ENCODE measurements at places on chromosomes 3 and 15. TPM values are rescaled to one million over a fixed set of nuclear protein-coding genes. Genes with fewer than 3 reads are reported as not detected.

GRCh38 chr3:10693457-10693856 lies 122.6 kb upstream of the SLC6A11 start:
- DNase-seq, result no peak

GRCh38 chr3:133464573-133464972 lies 64.7 kb downstream of the BFSP2 start:
- DNase-seq, result no peak

DNA sequence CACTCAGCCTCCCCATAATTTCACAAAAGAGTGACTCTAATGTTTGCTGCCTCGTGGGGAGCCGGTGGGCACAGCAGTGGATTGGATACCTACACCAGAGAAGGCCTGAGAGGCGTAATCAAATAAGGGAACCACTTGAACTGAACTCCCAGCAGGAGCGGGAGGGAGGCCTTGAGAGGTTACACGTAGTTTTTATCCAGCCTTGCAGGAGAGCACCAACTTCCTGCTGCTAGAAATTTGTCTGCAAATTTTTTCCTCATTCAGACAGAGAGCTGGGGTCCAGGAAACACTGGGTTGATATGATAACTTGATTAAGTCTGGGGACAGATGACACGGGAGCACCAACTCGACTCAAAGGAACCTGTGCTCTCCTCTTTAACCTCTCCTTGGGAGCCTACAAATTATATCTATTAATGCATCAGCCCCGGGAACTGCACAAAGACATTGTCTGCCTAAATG lies 69.8 kb downstream of the HES1 start:
- no peak for DNase-seq

DNA sequence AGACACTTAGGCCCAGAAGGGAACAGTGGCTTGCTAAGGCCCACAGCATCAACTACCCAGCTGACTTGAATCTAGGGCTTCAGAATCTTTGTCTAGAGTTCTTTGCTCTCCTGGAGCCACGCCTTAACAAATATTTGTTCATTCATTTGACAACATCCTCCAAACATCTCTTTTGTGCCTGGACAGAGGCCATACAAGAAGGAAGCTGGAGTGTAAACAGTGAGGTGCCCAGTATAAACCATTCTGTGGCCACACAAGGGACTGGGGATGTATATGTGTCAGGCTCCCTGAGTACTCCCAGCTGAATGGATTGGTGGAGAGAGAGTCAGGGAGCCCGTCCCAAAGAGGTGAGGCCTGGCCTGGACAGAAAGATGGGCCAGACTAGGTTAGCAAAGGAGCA lies 3.4 kb downstream of the CIB2 start:
- DNase-seq, result no peak

The MYH15 gene
- not detected for total RNA-seq

The STARD5 gene
- total RNA-seq, result 5.0 TPM

GRCh38 chr15:38551720-38552648 lies 12.6 kb downstream of the RASGRP1 start:
- DNase-seq, result no peak

The ZNF385D gene
- total RNA-seq, result not detected

GRCh38 chr3:73207946-73208440 lies 146.5 kb downstream of the EBLN2 start:
- no peak for DNase-seq

DNA sequence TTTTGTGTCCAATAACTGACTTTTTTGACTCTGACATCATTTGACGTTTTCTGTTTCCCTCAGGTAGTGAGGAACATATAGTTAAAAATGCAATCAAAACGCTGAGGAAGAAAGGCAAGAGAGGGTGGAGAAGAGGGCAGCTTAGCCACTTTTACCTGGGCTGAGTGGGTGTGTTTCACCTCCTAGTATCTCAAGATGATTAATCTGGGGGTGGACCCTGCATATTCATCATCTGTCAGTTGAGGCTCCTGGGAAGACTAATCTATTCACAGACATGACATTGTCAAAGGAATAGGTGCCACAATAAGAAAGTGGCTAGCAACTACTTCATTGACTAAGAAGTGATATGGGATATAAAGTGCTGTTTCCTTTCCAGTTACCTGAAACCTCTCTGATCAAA lies 331.5 kb upstream of the RARB start:
- no peak for DNase-seq

The ARHGEF3 gene
- total RNA-seq, result 120 TPM

The SLC12A1 gene
- total RNA-seq, result not detected

The THBS1 gene
- 7.6 TPM for total RNA-seq

DNA sequence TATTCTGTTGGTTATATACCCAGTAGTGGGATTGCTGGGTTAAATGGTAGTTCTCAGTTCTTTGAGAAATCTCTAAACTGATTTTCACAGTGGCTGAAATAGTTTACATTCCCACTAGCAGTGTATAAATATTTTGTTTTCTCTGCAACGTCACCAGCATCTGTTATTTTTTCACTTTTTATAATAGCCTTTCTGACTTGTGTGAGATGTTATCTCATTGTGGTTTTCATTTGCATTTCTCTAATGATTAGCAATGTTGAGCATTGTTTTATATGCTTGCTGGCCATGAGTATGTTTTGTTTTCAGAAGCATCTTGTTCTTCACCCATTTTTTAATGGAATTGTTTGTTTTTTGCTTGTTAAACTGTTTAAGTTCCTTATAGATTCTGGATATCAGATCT lies 612.7 kb upstream of the SGO1 start:
- no peak for DNase-seq

The SLC28A2 gene
- total RNA-seq, result not detected

- no peak for DNase-seq
Observed at GRCh38 chr3:48016301-48016973, at the start of gene MAP4. Gene MAP4, minus strand, starts transcription at chr3:48016416. Its CDS starts 17,556 bp downstream, at chr3:47998860.

- no peak for DNase-seq
Observed at GRCh38 chr15:82739086-82739485, 29.4 kb upstream of the AP3B2 start.

DNA sequence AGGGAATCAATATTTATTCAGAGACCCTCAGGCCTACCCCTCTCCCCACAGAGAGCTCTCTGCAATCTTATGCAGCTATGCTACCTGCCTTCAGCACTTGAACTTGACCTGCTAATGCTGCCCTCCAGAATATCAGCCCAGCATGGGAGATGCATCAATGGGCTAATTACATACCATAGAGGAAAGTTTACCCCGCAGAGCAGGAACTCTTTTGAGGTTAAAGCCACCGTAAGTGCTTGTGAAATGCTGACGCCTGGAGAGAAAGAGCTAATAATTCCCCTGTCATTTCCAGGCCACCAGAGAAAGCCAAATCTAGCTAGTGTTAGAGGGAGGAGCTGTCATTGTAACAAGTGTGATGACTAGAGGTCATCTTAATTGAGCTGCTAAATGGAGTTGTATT lies 127.5 kb downstream of the CHST2 start:
- DNase-seq, result no peak

DNA sequence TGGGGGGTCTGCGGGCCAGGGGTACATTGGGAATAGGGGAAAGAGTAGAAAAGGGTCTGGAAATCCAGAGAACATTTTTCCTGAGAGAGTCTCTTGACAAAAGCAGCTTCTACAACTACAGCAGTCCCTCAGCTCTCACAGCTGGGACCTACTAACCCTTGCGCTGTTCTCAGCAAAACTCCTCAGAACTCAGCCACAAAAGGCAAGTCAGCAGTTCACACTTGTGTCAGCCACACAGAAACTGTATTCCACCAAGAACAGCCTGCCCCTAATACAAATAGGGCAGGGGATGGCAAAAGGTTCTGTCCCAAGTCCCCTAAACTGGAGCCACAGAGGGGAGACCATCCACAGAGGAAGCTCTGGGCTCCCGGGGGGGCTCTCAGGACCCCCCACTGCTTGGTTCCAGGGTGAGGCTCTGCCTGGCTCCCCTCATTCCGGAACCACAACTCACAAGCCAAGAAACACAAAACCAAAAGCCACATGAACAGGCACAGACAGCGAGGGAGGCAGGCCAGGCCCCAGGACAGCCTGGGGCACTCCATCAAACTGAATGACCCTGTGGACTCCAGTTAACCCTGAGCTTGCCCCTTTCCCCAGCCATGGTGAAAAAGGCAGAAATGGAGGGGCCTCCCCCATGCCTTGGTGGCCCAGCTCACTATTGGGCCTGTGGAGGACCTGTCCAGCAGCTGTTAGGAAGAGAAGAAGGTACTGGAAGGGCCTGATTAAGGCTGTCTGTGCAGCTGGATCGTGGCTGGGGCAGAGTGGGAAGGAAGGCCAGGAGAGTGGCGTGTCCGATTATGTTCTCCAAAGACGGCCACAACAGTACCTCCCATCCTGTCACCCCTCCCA lies 162.0 kb downstream of the CHSY1 start:
- no peak for DNase-seq

DNA sequence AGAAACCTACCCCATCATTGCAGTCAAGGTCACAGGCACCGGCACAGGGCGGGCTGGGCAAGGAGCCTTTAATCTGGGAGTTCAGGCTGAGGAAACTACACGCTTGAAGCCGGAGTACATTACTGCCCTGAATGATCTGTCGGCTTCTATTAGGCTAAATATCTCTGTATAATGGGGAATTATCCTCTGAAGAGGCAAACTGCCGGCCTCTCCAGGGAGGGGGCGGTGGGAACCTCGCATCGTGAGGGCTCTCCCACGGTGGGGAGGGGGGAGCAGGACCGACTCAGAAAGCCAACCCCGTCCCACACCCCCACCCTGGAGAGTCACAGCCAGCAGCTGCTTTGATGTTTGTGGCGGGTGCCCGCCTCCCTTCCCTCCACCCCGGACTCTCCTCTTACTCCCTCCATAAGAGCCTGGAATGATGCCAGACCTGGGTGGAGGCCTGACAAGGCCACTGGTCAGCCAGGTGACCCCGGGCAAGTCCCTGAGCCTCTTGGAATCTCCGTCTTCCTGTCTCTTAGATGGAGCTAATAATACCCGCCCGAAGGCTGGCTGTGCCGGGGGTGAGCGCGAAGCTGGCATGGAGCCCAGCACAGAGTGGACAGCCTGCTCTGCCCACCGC lies 63.4 kb upstream of the LINGO1 start:
- no peak for DNase-seq

The GAP43 gene
- total RNA-seq, result not detected

DNA sequence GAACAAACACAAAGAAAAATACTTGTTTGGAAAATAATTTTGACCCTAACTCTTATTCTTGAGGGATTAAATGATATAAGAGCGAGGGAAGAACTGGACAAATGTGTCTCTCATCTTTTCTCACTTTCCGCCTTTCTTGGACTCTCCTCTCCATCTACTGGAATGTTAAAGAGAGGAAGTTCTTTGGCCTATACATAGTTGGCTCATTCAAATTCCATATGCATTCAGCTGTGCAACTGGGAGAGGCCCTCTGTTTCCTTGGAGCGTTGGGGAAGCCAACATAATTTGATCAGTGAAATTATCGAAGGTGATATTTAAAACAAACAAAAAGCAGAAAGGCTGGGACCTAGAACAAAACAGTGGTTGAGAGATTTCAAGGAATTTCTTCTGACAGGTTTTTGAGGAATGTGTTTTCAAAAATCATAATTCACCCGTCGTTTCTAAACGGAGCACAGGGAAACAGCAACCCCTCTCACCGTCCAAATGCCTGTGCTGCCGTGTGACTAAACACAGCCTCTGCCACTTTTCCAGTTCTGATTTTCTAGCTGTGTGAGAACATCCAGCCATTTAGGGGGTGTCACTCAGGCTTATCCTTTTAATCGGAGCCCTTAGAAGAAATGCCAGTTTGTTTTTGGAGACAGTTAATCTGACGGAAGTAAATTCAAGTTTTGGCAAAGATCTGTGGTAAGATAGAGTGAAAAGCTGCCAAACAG lies 489.9 kb downstream of the SOX2 start:
- no peak for DNase-seq

The IQCH gene
- total RNA-seq, result 1.1 TPM

The IL16 gene
- total RNA-seq, result 400 TPM

DNA sequence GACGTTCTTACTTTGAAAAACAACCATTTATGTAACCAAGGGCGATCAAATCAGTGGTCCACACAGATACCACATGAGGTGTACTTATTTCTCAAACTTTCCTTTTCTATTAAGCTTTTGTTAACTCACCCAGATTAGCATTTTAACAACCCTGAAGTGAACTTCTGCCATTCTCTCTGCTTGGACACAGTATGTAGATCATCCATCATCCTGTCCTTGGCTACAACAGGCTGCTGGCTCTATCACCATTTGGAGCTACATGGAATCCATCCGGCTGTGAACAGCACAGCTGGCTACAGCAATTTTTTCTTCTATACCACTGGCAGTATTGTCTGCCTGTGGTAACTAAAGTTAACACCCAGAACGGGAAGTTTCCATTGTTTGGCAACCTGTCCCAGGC lies 4.4 kb downstream of the SEMA6D start:
- no peak for DNase-seq

DNA sequence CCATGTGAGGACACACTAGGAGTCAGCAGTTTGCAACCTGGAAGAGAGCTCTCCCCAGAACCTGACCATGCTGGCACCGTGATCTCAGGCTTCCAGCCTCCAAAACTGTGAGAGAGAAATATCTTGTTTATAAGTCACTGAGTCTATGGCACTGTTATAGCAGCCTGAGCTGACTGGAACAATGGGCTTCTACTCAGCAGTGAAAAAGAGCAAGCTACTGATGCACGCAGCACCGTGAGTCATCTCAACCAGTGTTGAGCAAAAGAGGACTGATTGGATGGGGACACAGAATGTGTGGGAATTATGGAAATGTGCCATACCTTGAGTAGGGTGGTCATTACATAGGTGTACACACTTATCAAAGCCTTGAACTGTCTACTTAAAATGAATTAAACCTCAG lies 230.4 kb downstream of the PLCL2 start:
- DNase-seq, result no peak

DNA sequence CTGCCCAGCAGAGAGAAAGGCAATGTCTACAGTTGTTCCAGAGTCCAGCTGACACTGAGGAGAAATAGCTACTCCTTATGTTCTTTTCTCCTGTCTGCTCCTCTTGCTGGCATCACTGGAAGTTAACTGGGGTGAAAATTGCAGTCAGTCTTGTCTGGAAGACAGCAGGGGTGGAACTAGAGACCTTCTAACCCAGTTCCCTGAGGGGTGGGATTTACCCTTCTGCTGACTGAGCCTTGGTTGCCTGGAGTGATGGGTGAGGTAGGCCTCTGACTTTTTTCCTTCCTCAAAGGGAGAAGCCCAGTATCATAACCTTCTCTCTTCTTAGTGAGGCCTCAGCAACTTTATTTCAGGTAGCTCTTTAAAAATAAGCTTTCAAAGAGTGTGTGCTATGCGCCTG lies 16.2 kb downstream of the ZNF609 start:
- no peak for DNase-seq

The PYGO1 gene
- not detected for total RNA-seq

- no peak for DNase-seq
Observed at GRCh38 chr3:39021029-39021428, 30.7 kb downstream of the SCN11A start.

DNA sequence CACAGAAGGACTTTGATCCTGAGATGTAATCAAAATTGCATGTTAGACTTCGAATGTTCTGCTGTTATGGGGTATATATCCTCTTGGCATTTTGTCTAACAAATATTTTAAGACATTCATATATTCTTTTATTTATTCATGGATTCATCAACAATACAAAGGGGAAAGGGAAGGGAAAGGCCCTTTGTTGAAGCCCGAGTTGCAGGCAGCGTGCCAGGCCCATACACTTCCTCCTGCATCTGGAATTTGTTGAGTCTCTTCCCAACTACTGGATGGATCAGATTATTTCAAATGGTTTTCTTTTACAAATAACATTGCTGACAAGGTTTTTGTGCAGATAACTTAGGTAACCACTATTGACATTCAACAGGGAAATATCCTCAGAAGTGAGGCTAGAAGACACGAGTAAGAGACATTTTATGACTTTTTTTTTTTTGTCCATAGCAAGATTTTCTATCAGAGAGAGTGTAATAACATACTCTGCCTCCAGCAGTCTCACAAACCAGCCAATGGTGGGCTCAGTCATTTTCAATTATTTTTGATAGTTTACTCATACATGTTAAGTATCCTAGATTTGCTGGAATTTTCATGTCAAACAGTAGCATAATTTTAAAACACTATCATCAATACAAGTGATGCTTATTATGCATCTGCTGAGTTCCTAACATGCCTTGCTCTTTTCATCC lies 94.3 kb downstream of the RPL39L start:
- no peak for DNase-seq

Data from CD4-positive, alpha-beta memory T cell (primary cell).